A549 treated with RU486 at 1 μM for 4 hours (cell line): ENCODE measurements at places on chromosomes 1 and 21. TPM values are rescaled to one million over a fixed set of nuclear protein-coding genes. Genes with fewer than 3 reads are reported as not detected.

The KIAA1614 gene
- total RNA-seq, result 0.26 to 1.1 TPM (median 0.92 TPM) in 5 replicates

The OR14K1 gene
- not detected in 5 replicates for total RNA-seq

The SYNJ1 gene
- total RNA-seq, result 1.7 to 2.8 TPM (median 2.4 TPM) in 5 replicates

The APCS gene
- total RNA-seq, result not detected in 5 replicates

The CELA2A gene
- total RNA-seq, result 0.17 TPM in 1 of 5 replicates, not detected in the others

The HPCAL4 gene
- total RNA-seq, result 0.22 to 0.35 TPM (median 0.28 TPM) in 5 replicates

The FAM72B gene
- 6.0 to 9.0 TPM (median 6.9 TPM) in 5 replicates for total RNA-seq

The SMIM1 gene
- 1.1 to 2.1 TPM (median 1.4 TPM) in 4 of 5 replicates, not detected in the other for total RNA-seq

The SERINC2 gene
- total RNA-seq, result 18.0 to 31.8 TPM (median 29.7 TPM) in 5 replicates

The HSPA6 gene
- total RNA-seq, result 1.3 to 8.1 TPM (median 2.0 TPM) in 5 replicates

The DTL gene
- 21.4 to 31.7 TPM (median 26.7 TPM) in 5 replicates for total RNA-seq

The MYOG gene
- total RNA-seq, result not detected in 5 replicates

The NIPAL3 gene
- 5.1 to 7.9 TPM (median 6.5 TPM) in 5 replicates for total RNA-seq
